ENCODE measurements at places on chromosomes 5 and 9.

GRCh38 chr5:104241046-104241445 lies 678.5 kb upstream of the NUDT12 start:
- no peak for DNase-seq

- no peak for DNase-seq
These were observed 21.5 kb downstream of the OBP2B start for GRCh38 chr9:133187561-133188005.

DNA sequence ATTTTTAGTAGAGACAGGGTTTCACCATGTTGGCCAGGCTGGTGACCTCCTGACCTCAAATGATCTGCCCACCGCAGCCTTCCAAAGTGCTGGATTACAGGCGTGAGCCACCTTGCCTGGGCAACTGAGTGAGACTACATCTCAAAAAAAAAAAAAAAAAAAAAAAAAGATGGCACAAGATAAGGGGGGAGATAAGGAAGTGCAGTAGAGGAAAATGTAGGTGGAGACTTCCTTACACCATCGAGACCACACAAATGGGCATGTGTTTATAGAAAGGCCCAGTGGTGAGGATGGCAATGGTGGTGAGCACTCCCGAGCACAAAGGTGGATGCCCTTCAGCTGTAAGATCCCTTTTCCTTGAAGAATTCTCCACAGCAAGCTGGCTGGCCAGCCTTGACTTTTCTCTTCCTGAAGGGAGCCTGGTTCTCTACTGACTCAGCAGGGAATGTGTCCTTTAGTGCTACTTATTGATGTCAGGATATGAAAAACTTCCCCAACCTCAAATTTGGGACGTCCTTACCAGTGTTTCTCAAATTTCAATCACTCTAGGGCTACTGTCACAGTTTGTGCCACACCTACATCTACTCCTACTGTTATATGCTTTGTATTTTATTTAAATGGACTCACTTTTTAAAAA lies 28.2 kb downstream of the ERGIC1 start:
- DNase-seq = no peak

GRCh38 chr9:83511051-83511450 lies 27.1 kb downstream of the FRMD3 start:
- no peak for DNase-seq

GRCh38 chr5:54533541-54534190 lies 16.1 kb downstream of the SNX18 start:
- no peak for DNase-seq
